ENCODE measurements at places on chromosomes 6 and 20.

DNA sequence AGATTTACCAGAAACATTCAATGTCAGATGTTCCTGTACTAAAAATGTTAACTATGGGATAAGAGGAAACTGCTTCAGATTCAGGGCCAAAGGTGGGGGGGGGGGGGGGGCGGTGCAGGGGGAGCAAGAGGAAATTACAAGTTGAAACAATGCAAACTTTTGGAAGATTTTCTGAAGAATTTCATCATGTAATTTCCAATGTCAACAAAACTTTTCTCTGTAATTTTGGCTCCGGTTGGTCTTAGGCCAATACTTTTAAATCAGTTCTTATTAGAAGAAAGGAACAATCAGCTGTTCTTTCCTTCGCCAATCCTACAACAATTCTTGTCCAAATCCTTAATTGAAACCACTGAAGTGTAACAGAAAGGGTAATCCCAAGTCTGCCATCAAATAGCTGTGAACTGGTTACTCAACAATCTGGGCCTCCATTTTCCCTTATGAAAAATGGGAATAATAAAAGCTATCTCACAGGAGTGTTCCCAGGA is 13.1 kb downstream of the UQCC1 start:
- DNase-seq = no peak

GRCh38 chr6:33112148-33112547 is 36.4 kb downstream of the HLA-DPB1 start:
- DNase-seq = no peak

DNA sequence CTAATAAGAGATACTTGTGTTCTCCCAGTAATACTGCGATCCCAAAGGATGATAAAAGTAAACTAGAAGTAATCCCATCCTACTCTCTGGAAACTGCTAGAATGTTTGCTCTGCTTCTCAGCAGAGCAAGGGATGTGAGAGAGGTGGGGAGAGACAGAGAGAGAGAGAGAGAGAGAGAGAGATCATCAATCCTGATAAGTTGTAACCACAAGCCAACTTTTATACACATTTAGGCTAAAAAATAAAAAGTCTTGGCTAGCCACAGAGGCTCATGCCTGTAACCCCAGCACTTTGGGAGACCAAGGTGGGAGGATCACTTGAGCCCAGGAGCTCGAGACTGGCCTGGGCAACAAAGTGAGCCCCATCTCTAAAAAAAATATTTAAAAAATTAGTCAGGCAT is 16.0 kb upstream of the TRIM38 start:
- no peak for DNase-seq

- DNase-seq = no peak
These were observed 27.0 kb upstream of the ECI2 start for GRCh38 chr6:4162370-4162769.

DNA sequence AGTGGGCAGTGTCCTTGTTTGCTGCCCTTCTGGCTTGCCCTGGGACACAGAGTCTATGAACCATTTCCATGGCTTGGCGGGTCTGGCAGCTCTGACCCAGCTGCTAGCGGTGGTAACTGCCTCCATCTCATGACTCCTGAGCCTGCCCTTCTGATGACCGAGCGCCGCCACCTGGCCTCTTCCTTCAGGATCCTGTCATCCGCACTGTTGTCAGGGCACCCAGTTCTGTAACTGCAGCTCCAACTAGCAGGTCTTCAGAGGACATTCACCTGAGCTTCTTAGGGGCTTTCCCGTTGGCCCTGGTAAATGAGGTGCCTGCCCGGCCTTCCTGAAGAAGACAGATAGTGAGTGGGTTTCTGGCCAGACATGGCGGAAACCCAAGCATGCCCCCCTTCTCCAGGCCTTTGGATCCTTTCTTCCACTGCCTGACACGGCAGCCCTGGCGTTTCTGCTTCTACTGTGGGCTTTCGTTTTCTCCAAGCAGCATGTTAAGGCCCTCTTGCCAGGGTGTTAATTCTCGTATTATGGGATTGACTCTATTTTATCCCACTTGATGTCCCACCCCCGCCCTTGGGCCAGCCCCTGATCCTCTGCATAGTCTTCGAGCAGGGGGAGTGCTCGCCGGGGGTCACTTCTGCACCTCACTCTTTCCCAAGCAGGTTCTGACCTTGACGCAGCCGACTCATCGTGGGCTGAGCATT is 24.7 kb downstream of the PACSIN1 start:
- DNase-seq = no peak

- DNase-seq = no peak
These were observed 881.1 kb downstream of the EPHA7 start for GRCh38 chr6:92538275-92538674.

DNA sequence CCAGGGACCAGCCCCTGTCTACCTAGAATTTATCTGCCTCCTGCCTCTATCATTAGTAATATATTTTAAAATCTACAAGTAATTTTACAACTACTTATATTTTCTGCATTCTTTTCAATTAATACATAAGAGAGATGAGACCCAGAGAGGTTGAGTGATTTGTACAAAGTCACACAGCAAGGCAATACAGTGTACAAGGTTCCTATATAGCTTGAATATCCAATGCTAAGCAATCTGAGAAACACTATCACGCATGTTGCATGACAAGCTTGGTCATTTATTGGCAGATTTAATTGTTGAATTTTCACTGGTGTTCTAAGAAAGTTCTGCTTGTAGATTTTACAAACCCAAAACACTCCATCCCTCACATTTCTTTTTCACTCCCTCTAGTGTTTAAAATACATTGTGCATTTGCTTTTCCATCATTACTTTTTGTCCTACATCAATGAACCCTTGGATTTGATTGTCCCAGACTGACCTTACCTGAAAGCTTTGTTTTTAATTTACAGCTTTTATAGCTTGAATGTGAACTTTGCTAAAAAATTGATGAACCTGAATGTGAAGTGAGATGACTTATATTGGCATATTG is 520.9 kb upstream of the CITED2 start:
- DNase-seq = no peak

DNA sequence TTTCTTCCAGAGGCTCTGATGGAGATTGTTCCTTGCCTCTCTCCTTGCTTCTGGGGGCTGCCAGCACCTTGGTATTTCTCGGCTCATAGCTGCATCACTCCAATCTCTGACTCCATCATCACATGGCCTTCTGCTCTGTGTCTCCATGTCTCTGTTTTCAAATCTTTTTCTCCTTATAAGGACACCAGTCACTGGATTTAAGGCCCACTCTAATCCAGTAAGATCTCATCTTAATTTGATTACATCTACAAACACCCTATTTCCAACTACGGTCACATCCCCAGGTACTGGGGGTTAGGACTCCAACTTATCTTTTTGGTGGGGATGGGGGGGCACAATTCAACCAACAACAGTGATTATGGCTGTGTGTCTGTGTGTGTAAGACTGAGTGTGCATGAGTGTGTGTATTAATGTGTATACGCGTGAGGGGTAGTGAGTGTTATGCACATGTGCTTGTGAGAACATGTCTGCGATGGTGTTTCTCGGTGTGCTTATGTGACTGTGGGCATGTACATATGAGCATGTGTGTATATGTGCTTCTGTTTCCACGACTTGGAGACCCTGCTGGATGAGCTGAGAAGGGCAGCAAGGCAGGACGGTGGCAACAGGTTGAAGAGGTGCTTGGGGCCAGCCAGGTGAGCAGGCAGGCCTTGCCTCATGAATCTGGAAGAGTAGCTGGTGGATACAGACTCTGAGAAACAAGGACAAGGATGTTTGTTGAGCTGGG is 130.5 kb downstream of the MRPL14 start:
- no peak for DNase-seq

All from T-helper 9 cell (primary cell).